H9 (cell line): ENCODE measurements at places on chromosomes 3 and 15.

DNA sequence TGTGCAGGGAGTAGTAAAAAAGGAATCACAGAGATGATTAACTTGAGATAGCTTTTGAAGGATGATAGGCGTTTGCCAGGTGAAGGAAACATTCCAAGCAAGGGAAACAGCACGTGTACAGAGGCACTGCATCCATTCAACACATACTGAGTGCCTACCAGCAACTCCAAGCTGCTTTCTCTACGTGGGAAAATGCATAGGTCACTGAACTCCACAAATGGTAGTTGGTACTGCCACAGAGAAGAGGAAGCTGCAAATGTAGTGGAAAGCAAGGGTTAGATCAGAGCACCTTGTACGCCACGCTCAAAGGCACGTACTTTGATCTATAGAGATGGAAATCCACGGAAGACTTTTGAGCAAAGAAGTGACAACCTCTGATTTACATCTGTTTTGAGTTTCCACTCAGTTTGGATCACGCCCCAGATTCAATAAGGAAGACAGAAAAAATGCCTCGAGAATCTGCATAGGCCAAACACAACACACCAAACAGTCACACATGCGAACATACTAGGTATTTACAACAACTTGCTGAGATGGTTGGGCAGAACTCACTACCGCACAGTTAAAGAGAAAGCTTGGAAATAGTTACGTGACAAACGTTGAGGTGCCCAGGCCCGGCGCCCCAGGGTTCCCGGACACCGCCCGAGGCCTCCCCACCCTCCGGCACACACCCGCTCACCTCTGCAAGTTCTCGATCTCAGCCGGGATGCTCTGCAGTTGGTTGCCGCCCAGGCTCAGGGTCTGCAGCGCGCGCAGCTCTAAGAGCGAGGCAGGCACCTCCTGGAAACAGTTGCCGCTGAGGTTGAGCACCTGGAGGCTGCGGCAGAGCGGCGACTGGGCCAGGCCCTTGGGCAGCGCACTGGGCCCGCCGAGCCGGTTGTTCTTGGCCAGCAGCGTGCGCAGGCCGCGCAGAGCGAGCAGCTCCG, 826 bp downstream of the LRRC58 start:
- peak; percentile 78 for DNase-seq

DNA sequence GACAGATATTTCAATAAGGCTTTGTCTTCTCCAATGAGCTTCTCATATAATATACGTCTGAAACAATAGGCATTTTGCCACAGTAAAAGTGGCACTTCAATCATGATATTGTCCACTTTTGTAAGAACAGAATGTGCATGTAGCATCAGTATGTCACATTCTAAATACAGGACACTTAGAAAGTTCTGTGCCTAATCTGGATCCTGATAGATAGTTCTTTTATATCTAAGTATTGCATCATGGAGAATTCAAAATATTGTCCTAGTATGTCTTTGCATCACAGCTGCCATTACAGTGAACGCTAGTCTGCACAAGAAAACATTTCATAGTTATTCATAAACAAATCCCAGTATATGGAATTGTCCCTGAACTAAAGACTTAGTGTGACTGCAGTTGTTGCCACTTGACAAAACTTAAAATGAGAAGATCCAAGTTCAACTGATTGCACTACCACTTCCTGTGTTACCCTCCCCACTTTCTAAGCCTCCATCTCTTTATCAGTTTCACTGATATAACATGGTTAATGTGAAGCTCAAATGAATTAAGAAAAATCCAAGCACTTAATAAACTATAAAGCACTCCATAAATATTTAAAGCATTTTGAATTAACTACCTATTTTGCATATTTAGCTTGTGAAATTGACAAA, 19.6 kb downstream of the LRRFIP2 start:
- no peak for DNase-seq

- DNase-seq: peak; percentile 47
Measured at GRCh38 chr15:89575656-89576416, 567 bp downstream of the TICRR start.

GRCh38 chr15:76939715-76940114, 8.2 kb downstream of the RCN2 start:
- no peak for DNase-seq

- no peak for DNase-seq
Measured at GRCh38 chr15:76146812-76147211, 87.0 kb downstream of the TMEM266 start.

- DNase-seq: no peak
Measured at GRCh38 chr3:104878395-104878794, 488.3 kb upstream of the ALCAM start.

DNA sequence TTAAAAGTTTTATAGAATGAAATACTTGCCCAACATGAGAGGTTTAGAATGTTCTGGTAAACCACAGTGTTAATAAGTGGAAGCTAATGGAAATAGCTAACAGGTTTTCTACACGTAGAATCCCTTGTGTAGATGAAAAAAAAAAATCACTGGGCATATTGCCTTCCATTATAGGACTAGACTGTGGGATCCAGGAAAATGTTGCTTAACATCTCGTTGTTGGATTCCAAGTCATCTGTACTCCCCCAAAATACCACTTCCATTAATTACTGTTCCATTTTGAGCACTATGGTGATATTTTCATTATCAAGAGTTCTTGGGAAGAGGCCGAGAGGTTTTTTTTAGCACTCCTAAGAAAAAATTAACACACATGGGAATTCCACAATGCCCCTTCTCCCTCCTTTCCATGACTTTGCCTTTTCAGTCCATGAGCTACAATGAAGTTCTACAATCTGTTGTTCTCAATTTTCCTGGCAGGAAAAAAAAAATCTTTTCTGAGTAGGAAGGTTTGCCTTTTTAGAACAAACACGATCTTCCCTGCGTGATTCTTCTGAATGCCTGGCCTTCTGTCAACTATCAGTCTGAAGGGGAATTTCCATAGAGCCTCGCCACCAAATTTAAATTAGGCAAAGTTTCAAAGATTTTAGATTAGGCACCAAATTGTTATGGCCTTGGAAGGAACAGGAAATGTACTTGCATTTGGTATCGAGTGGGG, 74.4 kb upstream of the CTDSPL start:
- DNase-seq: no peak

- no peak for DNase-seq
Measured at GRCh38 chr3:23650371-23651140, 155.2 kb upstream of the UBE2E1 start.

DNA sequence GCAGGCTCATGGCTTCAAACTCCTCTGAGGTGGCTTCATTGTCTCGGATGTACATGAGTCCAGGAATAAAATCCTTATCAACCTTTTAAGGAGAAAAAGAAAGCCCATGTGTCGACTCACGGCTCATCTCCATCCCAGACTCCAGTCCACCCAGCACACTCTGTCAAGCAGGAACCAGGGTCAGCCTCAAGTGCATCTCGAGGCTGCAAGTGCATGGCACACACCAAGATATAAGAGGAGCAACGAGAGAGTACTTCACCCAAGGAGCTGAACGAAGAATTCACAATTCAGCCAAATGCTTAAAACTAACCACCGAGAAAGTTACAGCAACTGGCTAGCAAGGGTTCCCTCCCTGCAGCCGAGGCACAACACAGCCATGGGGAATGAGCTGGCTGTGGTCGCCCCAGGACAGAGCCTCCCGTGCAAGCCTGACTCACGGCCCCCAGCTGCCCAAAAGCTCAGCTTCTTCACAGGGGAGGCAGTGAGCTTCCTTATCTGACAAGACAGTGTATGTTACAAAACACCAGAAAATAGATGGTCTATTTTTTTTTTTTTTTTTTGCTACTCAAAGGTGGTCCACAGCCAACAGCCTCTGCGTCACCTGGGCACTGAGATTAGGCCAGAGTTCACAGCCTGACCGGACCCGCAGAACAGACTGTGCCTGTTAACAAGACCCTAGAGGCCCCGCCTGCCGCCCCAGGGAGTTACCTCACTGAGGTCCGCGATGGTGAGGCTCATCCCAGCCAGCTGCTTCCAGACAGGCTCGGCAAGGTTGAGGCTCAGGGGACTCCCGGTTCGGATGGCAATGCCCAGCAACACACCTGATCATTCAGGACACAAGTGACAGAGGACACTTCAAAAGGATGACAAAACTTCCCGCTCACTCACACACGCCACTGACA, 15.9 kb upstream of the OCA2 start:
- peak; percentile 20 for DNase-seq

DNA sequence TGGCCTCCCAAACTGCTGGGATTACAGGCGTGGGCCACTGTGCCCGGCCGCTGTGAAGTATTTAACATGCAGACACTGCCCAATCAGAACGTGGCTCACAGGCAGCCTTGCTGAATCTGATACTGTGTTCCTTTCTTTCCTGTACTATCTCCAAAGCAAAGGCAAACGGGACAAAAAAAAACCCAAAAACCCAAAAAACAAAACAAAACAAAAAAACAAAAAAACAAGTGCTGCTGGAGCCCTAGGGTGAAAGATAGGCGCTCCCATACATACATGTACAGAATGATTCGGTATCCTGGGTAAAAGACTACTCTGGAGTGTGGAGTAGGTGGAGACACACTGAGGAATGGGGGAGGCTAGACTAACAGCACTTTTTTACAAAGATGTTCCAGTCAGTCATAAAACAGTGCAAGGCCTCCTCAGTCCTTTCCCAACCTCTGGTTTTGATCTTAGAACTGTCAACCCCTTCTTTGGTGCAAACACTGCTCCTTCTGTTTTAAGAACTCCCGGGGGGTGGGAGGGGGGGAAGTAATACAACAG, 7.7 kb upstream of the MAP1A start:
- no peak for DNase-seq
